ENCODE measurements at places on chromosomes 4 and X.

GRCh38 chr4:159420162-159421057, 317.5 kb downstream of the RAPGEF2 start:
- no peak for DNase-seq

GRCh38 chr4:71456841-71457240, 118.0 kb downstream of the SLC4A4 start:
- DNase-seq: no peak

DNA sequence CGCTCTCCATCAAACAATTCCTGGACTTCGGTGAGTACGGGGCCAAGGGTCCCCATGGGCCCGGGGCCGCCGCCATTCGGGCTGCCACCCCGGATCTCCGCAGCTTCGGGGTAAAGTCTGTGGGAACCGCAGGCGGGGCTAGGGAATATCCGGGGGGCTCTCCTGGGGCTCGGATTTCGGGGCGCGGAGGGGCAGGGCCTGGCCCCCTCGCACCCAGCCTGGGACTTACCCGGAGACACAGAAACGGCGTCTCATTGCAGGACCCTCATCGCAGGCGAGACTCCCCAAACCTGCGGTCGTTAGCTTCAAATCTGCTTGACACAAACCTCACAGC, 413 bp downstream of the PDK3 start:
- DNase-seq: no peak

DNA sequence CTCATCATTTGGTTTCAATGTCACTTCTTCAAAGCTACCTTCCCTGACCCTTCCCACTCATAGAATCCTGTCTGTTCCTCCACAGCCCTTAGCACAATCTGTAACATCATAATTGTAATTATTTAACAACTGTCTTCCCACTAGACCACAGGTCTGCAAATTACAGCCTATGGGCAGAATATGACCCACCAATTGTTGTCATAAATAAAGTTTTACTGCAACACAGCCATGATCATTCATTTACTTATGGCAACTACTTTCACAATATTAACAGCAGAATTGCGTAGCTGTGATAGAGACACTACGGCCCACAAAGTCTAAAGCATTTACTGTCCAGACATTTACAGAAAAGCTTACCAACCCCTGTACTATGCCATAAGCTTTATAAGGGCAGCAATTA, 15.9 kb downstream of the USP46 start:
- DNase-seq: no peak

GRCh38 chrX:83759872-83760271, 101.1 kb upstream of the CYLC1 start:
- DNase-seq: no peak

DNA sequence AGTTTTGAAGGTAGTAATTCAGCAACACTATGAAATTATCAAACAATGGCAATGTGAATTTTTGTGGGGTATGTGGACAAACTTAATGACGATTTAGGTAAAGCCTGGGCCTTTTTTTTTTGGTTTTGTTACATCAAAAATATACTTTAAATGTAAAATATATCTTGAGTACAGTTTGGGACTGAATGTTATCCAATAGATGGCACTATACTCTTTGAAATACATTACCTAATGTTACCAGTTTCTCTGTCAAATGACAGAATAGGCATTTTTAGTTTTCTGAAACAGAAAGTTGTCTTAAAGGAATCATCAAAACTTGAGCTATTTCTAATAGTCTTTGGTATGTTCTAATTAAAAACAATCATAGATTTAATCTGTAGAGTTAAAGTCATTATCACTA, 1651.9 kb downstream of the C4orf33 start:
- DNase-seq: no peak

GRCh38 chr4:103786014-103786413, 66.2 kb upstream of the TACR3 start:
- DNase-seq: no peak

- DNase-seq: no peak
Observed at GRCh38 chr4:98656886-98657285, 1.5 kb downstream of the TSPAN5 start.
